ENCODE measurements at places on chromosomes 5 and 9.

GRCh38 chr9:20646656-20647055 is 24.4 kb upstream of the MLLT3 start:
- no peak for DNase-seq

DNA sequence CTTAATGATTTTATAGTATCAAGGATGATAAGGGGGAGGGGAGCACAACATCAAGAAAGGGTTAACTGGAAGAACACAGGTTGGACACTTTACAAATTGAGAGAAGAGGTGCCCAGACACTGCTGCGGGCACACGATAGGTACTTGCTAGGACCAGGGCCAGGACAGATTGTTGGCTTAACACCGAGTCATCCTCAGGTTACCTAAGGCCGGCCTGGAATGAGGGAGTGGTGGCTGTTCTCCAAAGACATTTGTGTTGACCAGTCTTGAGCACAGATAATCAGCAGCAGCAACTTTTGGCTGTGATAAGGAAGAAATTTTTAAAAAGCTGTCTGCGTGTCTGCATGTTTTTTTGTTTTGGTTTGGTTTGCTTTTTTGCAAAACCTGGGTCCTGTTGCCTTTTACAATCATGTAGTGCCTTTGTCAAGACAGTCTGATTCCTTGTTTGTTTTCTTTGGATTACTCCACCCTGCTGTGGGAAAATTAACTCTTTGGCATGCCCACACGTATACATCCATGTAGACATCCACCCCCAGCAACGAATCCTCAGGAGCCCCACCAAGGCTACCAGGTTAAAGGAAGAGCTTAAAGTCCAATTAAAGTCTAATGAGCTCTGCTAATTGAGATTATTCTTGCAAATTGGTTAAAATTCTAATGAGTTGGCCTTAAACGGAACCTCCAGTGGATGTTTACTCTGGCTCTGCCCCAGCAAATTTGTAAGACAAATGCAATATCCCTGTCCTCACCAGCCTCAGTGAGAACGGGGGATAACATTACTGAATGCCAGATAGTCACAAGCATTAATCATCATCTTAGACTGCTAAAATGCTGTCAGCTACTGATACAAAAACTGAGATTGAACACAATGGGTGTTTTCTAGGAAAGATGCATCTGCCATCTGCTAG is 382.3 kb downstream of the ACTL7B start:
- DNase-seq, result no peak

DNA sequence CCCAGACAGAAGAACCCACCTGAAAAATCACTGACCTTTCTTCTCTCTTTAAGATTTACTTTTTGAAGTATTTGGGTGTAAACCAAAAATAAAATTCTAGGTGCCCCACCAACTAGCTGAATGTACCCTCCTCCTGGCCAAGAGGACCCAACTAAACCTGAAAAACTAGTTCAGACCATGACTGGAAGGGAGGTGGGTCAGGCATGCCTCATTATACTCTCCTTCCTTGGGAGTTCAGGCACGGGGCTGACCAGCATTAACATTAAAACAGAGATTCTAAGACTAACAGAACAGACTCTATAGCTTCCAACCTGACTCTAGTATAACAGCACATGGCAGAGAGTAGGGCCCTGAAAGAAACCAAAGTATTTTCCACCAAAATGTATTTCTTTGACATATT is 61.4 kb downstream of the CERT1 start:
- DNase-seq, result no peak

DNA sequence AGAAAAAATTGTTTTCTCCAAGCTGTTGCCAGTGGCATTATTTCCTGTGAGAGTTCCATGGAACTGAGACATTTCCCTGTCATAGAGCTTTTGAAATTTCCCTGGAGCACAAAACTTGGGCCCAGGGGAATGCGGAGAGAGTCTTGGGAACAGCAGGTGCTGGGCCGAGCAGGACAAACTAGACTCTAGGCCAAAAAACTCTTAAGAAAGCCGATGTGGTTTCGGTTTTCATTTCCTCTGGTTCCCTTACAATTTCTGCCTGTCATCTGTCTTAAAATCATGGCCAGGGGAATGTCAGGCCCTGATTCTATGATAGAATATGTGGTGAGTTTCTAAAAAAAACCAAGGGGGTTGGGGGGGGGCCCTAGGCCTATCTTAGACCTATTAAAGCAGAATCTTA is 4.6 kb downstream of the SLC35A4 start:
- peak; percentile 17 for DNase-seq

GRCh38 chr5:152511531-152512132 is 106.6 kb upstream of the NMUR2 start:
- no peak for DNase-seq

- no peak for DNase-seq
Measured at GRCh38 chr5:99721506-99721905, 792.7 kb upstream of the CHD1 start.

DNA sequence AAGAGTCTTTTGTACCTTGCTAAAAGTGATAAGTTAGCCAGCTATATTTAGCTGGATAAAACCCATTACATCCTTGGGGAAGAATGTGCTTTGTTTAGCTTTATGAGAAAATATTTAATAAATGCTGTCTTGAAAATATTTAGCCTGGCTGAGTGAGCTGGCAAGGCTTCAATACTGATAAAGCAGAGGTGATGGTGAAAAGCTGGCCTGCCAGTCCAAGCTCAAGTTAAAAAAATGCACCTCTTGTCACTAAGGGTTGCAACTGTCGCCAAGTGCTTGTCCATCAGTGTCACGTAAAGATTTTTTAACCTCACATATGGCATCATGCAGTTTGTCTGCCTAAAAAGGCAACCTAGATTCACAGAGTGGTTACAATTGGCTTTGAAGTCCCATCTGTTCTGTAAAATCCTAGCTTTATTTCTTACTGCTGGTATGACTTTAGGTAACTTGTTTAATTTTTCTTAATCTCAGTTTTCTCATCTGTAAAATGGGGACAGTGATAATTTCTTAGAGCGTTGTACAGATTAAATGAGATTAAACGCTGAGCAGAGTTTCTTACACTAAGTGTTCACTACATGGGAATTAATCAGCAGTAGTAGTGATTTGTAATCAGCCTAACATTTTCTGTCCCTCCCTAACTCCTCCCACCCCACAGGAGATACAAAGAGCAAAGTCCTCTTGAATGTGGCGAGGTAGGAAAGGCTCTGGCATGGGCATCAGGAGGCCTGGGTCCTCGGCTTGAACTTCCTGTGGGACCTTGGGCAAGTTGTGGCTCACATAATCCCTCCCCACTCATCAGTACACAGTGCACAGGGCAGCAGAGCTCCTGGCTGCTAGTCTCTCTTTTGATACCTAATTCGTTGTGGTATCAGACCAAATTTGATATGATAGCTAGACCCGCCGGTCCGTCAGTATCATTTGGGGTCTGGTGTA is 48.7 kb downstream of the PIK3R1 start:
- no peak for DNase-seq

GRCh38 chr5:142670804-142671203 is 15.1 kb downstream of the FGF1 start:
- DNase-seq, result no peak

GRCh38 chr9:133420392-133420827 is 1.8 kb upstream of the ADAMTS13 start:
- no peak for DNase-seq

DNA sequence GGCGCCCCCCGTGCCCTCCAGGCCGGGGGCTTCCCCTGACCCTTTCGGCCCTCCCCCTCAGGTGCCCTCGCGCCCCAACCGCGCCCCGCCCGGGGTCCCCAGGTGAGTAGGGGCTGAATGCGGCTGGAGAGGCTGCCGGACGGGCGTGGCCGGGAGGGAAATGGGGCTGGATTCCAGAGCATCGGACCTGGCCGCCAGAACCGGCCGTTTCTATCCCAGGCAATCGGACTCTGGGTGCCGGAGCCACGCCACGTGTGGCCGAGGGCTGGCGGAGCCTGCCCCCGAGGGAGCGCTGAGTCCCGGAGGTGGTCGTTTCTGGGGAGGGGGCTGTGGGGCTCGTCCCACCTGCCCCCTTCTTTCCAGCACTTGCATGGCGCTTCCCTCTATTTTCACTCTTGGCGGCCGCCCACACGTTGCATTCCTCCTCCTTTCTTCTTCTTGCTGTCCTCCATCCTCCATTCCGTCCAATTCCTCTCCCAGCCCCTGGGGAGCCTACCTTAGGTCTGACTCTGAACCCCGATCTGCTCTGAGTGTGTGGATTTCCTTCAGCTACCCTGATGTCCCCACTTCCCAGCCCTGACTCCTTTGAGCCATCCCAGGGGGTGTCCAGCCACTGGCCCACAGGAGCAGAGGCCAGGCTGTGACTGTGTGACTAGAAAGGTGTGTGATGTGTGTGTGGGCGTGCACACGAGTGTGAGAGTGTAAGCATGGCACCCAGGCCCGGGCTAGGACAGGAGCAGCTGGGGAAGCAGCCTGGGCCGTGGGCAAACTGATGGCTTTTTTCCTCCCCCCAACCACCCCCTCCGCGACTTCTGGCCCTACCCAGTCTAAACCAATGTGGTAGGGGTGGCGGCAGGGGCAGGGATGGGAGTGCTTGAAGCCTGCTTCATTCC is 24.7 kb downstream of the GOLGA2 start:
- DNase-seq, result peak; percentile 7

- no peak for DNase-seq
Measured at GRCh38 chr5:166369346-166369745, 1922.1 kb upstream of the WWC1 start.

GRCh38 chr5:171629628-171630349 is 155.8 kb upstream of the SMIM23 start:
- no peak for DNase-seq

DNA sequence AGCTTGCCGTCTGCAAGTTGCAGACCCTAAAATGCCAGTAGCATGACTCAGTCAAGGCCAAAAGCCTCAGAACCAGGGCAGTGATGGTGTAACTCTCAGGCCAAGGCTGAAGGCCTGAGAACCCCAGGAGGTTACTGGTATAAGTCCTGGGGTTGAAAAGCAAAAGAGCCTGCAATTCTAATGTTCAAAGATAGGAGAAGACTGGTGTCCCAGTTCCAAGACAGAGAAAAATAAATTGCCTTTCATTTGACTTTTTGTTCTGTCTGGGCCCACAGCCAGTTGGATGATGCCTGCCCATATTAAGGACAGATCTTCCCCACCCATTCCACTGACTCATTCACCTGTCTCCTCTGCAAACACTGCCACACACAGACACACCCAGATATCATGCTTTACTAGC is 673.2 kb downstream of the CDH18 start:
- no peak for DNase-seq

DNA sequence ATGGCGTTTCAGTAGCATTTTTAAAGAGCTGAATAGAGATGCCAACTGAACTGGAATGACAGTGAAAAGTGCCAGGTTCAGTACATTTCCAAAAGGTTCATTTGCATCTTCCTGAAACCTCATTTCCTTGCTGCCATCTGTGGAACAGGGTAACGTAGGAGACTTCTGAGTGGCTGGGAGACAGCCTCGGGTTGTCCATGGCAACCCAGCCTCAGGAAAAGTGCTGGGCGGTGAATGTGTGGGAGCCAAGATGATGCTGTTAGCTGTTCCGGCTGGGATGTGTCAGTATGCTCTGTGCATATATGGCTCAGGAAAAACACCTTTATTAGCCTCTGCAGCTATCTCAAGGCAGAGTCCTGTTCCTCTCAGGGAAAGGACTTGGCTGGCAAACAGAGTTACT is 87.5 kb downstream of the KLHL3 start:
- no peak for DNase-seq

- no peak for DNase-seq
Measured at GRCh38 chr9:107733523-107733894, 243.9 kb upstream of the KLF4 start.

DNA sequence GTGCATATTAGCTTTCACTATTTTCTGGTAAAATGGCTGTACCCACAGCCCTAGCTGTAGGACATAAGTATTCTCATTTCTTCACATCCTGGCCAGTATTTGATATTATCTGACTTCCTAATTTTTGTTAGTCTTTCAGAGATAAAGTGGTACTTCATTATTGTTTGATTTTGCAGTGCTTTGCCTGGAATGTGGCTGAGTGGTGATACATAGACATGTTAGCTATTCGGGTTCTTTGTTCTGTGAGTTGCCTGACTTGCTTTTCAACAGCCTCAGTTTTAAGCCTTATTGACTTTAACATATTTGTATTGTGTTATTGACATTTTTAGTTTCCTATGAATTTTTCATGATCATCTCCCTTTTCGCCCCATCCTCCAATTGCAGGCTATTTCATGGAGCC is 161.1 kb downstream of the GABBR2 start:
- DNase-seq, result no peak

- DNase-seq, result no peak
Measured at GRCh38 chr5:169494383-169494935, 89.1 kb upstream of the SPDL1 start.

GRCh38 chr5:6384856-6385255 is 6.5 kb upstream of the MED10 start:
- no peak for DNase-seq

- DNase-seq, result no peak
Measured at GRCh38 chr5:177364159-177364962, 6.6 kb downstream of the RGS14 start.

- no peak for DNase-seq
Measured at GRCh38 chr5:93594591-93595419, 11.8 kb downstream of the NR2F1 start.

- DNase-seq, result no peak
Measured at GRCh38 chr5:88245241-88245892, 23.3 kb downstream of the TMEM161B start.

DNA sequence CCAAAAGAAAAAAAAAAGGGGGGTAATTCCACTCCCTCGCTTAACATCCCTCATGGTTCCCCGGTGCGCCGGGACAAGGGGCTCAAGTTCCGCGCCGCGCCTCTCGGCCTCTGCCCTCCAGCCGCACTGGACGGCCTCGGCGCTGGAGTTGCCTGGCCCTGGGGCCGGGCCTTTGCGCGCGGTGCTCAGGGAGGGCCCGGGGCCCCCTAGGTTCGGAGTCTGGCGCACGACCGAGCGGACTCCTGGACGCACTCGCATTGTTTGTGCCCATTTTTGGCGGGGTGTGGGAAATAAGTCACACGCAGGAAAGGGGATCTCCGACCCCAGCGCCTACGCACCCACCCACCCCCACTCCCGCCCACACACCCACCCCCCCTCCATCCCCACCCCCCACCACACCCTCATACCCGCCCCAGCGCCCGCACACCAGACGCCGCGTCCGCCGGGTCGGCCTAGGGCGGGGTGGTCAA is 381 bp downstream of the MED22 start:
- DNase-seq, result peak; percentile 38

- no peak for DNase-seq
Measured at GRCh38 chr5:164148292-164148691, 642.9 kb downstream of the MAT2B start.

DNA sequence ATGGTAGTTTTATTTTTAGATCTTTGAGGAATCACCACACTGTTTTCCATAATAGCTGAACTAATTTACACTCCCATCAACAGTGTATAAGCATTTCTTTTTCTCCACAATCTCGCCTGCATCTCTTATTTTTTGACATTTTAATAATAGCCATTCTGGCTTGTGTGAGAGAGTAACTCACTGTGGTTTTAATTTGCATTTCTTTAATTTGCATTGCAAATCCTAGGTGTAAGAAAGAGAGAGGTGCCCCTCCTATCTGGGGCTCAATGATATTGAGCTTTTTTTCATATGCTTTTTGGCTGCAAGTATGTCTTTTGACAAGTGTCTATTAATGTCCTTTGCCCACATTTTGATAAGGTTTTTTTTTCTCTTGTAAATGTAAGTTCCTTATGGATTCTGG is 106.3 kb upstream of the SLC27A6 start:
- DNase-seq, result no peak

- DNase-seq, result no peak
Measured at GRCh38 chr9:38393128-38393796, 760 bp downstream of the ALDH1B1 start.

GRCh38 chr5:160317434-160317833 is 5.1 kb upstream of the CCNJL start:
- no peak for DNase-seq
